ENCODE measurements at places on chromosomes 3 and 15. TPM values are rescaled to one million over a fixed set of nuclear protein-coding genes. Genes with fewer than 3 reads are reported as not detected.

GRCh38 chr3:186775999-186776398, 7.4 kb upstream of the EIF4A2 start:
- no peak for DNase-seq

Gene PRTG
- not detected for total RNA-seq

Gene POU1F1
- not detected for total RNA-seq

Gene C3orf70
- not detected for total RNA-seq

GRCh38 chr3:16670191-16670590, 65.0 kb upstream of the DAZL start:
- no peak for DNase-seq

- DNase-seq: no peak
Measured at GRCh38 chr15:44029003-44029402, 166.1 kb downstream of the FRMD5 start.
